Activated T-cell treated with anti-CD3 and anti-CD28 coated beads for 24 hours (primary cell): ENCODE measurements at places on chromosomes 6 and 20.

DNA sequence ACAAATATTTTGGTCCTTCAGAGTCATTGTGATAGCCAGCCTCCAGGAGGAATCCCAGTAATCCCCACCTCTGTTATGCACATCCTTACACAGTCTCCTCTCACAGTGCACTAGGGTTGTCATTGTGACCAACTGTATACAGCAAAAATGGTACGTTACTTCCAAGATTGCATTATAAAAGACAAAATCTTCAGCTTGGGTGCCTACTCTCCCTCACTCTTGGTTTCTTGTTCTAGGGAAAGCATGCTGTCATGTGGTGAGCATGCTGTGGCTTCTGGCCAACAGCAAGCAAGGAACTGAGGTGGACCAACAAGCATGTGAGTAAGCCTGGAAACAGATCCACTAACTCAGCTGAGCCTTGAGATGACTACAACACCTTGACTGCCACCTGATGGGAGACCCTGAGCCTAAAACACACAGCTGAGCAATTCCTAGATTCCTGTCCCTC, 130.1 kb upstream of the DST start:
- no peak for DNase-seq

DNA sequence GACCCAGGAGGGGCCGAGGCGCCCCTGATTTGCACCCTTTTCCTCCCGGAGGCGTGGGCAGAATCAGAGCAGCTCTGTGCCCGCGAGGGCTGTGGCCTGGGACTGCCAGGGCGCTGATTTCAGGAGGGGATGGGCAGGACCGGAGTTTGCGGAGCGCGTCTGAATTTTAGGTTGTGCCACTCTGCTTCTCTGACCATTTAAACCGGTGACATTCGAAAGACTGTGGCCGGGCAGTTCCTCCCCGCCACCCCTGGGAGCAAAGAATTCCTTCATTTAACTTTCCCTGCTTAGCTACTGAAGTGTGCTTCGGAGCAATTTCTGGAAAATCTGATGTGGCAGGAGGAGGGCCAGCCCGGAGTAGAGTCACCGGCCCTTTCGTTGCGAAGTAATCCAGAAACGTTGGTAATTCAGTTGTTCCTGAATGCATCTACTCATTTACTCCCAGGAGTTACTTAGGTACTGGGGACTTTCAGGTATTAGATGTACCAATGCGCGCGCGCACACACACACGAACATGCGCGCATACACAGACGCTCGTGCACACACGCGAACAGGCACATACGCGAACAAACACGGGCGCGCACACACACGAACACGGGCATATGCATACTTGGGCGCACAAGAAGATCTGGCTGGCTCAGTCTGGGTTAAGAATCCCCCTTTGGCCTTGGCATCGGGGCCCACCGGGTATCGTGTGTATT, 568 bp downstream of the CCDC170 start:
- peak; percentile 8 for DNase-seq

- no peak for DNase-seq
These were observed 25.1 kb downstream of the JAG1 start for GRCh38 chr20:10648651-10649050.

GRCh38 chr6:97136626-97137358, 146.2 kb downstream of the MMS22L start:
- DNase-seq = no peak

- DNase-seq = no peak
These were observed 20.4 kb upstream of the RAB23 start for GRCh38 chr6:57242505-57242904.

DNA sequence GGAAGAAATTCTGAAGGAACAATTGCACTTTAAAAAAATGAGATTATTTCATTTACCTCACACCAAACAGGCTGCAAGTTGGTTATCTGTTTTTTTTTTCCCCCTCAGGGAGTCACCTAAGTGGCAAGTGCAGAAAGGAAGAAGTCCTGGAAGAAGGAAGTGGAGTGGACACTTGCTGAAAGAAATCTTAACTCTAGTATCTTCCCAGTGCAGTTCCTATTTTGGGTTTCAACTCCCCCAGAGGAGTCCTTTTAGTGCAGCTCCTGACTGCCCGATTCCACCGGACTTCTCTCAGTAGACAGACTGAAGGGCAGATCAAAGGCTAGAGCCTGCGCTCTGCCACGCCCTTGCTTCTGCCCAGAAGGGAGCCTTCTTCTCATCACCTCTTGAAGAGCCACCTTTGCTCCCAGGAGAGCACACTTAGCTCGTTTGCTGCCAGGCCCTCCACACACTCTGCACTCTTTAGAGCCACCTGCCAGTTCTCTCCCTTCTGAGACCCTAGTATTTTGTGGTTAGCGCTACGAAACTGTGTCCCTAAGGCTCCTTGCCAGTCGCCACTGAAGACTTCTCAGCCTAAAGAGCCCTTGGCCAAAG, 4.9 kb downstream of the MTCL3 start:
- no peak for DNase-seq

GRCh38 chr6:150695652-150696051, 96.0 kb downstream of the PLEKHG1 start:
- DNase-seq = no peak

DNA sequence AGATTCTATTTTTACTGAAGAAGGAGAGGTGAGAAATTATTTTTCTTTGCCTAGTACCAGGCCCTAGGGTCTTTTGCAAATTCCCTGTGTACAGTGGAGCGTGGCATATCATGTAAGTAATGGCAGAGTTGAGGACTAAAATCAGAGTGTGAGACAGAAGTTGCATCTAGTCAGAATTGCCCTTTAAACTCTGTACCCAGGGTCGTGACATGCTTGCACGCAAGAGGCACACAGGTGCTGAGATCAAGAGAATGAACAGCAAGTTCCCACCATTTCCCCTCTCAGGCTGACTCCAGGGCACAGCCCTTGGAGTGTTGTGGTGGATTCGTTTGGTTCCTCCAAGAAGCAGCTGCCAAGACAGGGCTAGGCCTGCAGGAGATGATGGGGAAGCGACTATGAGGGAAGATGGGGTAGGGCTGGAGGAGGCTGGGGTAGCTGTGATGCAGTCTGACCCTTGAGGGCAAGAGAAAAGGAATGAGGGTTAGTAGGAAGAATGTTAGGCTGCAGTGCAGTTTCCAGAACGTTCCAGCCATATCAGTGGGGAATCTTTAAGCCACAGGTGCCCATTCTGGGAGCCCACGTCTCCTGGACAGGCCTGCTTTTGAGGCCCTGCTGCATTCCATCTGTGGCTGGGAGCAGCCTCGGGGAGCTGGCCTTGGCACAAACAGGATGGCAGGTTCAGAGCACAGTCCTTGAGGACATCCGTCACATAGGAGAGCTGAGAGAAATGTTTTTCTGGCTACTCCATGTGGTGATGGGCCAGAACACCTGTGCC, 6.9 kb downstream of the NELFCD start:
- no peak for DNase-seq

DNA sequence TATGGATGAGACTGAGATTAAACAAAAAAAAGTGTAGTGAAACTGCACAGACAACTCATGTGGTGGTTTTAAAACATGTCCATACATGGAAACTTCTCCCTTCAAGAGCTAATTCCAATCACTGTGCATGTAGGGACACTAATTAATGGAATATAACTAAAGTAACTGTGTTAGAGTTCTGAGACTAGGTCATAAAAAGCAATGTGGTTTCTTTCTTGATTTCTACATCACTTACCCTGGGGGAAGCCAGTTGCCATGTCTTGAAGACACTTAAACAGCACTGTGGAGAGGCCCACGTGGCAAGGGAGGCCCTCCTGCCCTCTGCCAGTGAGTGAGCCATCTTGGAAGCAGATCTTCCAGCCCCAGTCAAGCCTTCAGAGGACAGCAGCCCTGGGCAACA, 118.2 kb upstream of the DST start:
- no peak for DNase-seq

DNA sequence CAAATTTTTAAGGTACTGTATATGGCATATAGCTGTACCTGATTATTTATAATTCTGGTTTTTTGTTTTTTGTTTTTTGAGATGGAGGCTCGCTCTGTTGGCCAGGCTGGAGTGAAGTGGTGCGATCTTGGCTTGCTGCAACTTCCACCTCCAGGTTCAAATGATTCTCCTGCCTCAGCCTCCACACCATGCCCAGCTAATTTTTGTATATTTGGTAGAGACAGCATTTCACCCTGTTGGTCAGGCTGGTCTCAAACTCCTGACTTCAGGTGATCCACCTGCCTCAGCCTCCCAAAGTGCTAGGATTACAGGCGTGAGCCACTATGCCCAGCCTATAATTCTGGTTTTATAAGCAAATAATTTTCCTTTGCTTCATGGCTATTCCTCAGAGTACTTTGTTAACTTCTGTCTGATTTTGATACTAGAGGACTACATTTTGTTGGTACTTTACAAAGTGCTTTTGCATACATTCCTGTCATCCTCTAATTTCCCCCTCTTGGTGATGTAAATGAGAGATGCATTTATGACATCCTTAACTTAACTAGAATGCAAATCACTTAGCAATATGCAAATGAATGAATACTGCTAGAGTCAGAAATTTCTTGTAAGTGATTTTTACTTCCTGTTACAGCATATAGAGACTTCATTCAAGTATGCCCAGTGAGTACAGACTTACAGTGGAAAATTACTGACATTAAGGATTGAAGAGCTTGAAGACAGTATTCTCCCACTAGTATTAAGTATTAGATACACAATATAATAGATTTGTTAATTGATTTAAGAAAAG, 35.7 kb upstream of the ARID1B start:
- DNase-seq = no peak

DNA sequence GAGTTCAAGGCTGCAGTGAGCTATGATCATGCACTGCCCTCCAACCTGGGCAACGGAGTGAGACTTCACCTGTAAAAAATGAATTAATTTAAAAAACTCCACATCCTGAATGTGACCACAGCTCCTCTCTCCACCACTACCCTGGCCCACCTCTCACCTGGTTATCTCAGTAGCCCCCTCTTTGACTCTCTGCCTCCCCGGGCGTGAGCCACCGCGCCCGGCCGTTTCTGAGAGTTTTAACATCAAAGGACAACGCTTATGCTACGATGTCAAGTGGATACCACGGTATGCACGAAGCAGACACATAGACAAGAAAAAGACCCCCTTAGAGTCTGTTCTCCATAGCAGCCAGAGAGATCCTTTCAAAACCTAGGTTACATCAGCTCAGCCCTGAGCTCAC, 48.7 kb downstream of the FGD2 start:
- DNase-seq = no peak

- no peak for DNase-seq
These were observed 504.6 kb upstream of the SYNCRIP start for GRCh38 chr6:86147311-86147710.

DNA sequence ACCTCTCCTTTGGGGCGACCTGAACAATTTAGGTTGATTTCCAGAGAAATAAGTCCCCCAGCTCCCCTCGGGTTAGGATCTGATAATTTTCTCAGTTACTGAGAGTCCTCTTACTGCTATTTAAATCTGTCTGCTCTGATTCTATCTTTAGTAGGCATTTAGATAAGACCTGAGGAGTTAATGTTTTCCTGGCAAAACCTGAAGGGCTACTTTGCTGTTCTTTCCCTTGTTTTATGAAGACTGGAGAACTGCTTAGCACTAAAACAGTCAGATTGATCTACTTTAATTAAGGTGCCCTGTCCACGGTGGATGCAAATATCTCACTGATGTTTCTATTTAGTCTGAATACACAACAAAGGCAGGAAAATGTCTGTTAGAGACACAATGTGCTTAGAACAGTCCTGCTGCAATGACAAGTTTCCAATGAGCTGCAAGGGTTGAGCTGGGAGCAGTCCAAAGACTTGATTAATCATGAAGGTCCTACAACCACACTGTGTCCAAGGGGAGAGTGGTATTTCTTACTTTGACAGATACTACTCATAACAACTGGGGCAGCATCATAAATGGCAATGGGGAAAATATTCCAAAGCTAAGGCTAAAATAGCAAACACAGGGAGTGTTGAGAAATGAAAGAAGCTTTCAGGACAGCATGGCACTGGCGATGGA, 15.7 kb downstream of the ADTRP start:
- no peak for DNase-seq

- no peak for DNase-seq
These were observed at the start of gene HSPA12B for GRCh38 chr20:3732327-3733118. TSS of gene HSPA12B (plus strand) at chr20:3732685. CDS start at chr20:3738675, 5,990 bp downstream.

GRCh38 chr6:27130668-27131428, 116.7 kb upstream of the PRSS16 start:
- DNase-seq = no peak

DNA sequence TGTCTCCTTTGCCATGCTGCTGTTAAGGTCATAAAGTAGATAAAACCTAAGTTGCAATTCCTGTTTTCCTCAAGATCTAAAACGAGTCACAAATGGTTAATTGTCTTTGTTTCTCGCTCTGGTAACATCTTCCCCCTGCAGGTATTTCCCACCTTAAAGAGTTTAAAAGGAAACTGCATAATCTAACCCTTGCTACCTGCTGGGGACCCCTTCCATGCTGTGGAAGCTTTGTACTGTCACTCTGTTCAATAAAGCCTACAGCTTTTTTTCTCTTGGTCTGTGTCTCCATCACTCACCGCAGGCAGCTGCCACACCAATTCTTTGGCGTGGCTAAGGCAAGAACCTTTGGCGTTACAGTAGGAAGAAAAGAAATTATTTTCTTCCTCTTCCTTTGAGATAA, 117.7 kb upstream of the GJE1 start:
- DNase-seq = no peak

- DNase-seq = no peak
These were observed 29.4 kb downstream of the LPA start for GRCh38 chr6:160634706-160635105.

- no peak for DNase-seq
These were observed 13.6 kb upstream of the ABRACL start for GRCh38 chr6:139014945-139015344.

DNA sequence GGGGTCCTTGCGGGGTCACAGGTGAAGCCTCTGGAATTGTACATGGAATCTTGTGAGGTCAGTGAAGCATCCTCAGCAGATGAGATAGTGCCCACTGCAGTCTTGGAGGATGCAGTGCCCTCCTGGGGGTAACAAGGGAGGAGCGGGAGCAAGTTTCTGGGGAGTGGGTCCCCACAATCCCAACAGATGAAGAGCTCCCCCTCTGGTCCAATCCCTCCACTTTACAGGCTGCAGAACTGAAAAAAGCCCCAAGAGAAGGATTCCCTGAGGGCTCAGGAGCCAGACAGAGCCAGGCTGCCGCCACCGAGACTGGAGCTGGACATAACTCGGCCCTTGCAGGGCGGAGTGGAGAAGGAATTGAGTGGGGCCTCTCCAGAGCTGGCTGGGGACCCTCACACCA, 52.4 kb downstream of the TTI1 start:
- DNase-seq = no peak

DNA sequence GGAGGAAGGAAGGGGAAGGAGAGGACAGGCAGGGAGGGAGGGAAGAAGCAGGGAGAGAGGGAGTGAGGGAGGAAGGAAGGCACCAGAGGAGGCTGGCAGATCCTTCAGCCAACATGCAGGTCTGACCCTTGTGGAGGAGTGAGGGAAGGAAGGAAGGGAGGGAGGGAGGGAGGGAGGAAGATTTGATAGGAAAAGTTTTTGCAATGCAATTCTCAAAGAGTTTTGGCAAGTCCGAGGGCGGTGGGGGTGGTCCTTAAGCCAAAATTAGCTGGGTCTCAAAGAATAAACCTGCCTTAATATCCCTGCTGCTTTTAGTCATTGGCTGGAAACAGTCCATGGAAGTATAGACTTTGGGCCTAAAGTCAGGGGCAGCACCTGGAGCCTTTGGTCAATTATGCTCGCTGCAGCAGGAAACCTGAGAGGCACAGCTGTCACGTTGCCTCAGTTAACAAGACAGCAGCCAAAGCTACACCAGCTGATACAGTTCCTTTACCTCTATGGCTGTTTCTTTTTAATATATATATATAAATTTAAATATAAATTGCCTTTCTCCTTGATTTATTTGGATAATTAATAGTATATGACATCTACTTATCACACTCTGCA, 115.7 kb upstream of the RALGAPA2 start:
- no peak for DNase-seq
